ENCODE measurements at places on chromosomes 5 and 9. TPM values are rescaled to one million over a fixed set of nuclear protein-coding genes. Genes with fewer than 3 reads are reported as not detected.

- peak; percentile 63 for DNase-seq
- peaks cover 7% of the 10 kb centered on the region for H3K36me3 ChIP-seq
- H3K27ac ChIP-seq: peak within 1 kb of the TSS; percentile 91
- peak within 1 kb of the TSS; percentile 86 for H3K4me3 ChIP-seq
- H3K27me3 ChIP-seq: no peaks in the 10 kb centered on the region
- peaks cover 16% of the 10 kb centered on the region for H3K4me1 ChIP-seq
Observed at GRCh38 chr5:126422994-126423788, at the start of gene GRAMD2B. Gene GRAMD2B (plus strand): TSS chr5:126423409. CDS start chr5:126423607, 198 bp downstream.

DNA sequence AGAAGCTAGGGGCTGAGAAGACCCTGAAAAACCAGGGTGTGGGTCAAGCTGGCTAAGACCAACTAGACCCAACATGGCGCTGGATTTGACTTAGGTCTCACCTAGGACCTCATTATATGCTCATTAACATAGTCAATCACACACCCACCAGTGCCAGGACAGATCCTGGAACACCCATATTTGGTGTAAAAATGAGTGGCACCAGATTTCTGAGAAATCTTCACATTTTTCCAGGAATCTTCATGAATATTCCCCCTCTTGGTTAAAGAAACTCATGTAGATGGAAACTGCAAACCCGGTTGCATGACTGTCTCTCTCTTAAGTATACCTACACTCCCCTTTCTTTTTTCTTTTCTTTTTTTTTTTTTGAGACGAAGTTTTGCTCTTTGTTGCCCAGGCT is 17.9 kb upstream of the RAB14 start:
- H3K4me1 ChIP-seq: no peaks in the 10 kb centered on the region
- DNase-seq: no peak
- H3K27me3 ChIP-seq: no peaks in the 10 kb centered on the region
- H3K4me3 ChIP-seq: no peak overlapping the region

DNA sequence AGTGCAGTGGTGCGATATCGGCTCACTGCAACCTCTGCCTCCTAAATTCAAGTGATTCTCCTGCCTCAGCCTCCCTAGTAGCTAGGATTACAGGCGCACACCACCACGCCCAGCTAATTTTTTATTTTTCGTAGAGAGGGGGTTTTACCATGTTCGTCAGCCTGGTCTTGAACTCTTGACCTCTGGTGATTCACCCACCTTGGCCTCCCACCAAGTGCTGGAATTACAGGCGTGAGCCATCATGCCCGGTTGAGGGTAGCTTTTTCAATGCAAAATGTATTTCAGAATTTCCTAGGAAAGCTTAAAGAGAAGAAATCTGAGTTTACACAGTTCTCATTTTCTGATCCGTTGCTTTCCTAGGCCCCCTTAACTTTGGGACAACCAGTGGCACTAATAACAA is 15.7 kb downstream of the BDP1 start:
- H3K27ac ChIP-seq: no peak overlapping the region
- no peaks in the 10 kb centered on the region for H3K27me3 ChIP-seq
- no peak overlapping the region for H3K4me3 ChIP-seq
- DNase-seq: no peak

DNA sequence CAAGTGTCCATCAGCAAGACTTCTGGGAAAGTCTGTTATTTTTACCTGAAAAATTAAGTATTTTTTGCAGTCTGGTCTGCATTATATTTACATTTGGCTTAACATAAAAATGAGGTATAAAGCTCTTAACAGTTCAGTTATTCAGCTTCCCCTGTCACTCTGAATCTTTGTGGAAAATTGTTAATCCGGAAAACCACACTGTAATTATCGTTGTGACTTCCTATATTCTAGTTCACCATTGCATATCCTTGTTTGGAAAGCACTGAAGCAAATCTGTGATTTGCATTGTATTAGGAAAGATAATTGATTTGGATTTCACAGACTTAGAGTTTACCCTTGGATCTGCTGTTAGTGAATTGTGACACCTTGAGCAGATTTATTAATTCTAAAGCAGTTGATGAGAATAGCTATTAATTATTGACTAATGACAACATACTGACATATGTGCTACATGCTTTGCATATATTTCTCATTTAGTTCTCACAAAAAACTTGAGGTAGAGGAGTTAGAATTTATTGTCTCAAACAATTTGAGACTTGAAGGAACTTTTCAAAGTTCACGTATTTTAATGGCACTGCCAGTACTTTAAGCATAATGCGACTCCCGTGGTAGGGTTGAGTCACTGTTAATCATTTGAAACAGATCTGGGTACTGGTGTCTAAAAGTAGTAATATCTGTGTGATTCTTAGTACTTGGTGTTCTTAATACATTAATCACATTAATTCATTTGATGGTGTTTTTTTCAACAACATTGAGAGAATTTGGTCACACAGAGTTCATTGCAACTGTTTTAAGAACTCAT is 71.8 kb upstream of the LRRC70 start:
- H3K36me3 ChIP-seq: peaks cover 19% of the 10 kb centered on the region
- DNase-seq: no peak
- H3K4me1 ChIP-seq: no peaks in the 10 kb centered on the region
- H3K27ac ChIP-seq: no peak overlapping the region

- H3K36me3 ChIP-seq: peaks cover 3% of the 10 kb centered on the region
- H3K4me3 ChIP-seq: no peak overlapping the region
- no peak for DNase-seq
Observed at GRCh38 chr9:2459756-2460155, 161.8 kb upstream of the VLDLR start.

- peaks cover 5% of the 10 kb centered on the region for H3K36me3 ChIP-seq
- H3K4me3 ChIP-seq: no peak overlapping the region
- H3K27ac ChIP-seq: no peak overlapping the region
- no peak for DNase-seq
- H3K27me3 ChIP-seq: no peaks in the 10 kb centered on the region
- peaks cover 12% of the 10 kb centered on the region for H3K4me1 ChIP-seq
Observed at GRCh38 chr5:162637481-162637880, 569.9 kb downstream of the GABRG2 start.

GRCh38 chr9:103816146-103816545 is 278.0 kb upstream of the SMC2 start:
- H3K27ac ChIP-seq: no peak overlapping the region
- H3K4me3 ChIP-seq: no peak overlapping the region
- no peaks in the 10 kb centered on the region for H3K36me3 ChIP-seq
- DNase-seq: no peak
- H3K4me1 ChIP-seq: no peaks in the 10 kb centered on the region

- H3K27me3 ChIP-seq: no peaks in the 10 kb centered on the region
- H3K4me3 ChIP-seq: no peak overlapping the region
- DNase-seq: no peak
- H3K36me3 ChIP-seq: no peaks in the 10 kb centered on the region
Observed at GRCh38 chr9:33742519-33742918, 52.8 kb upstream of the PRSS3 start.

- H3K27ac ChIP-seq: no peak overlapping the region
- H3K4me1 ChIP-seq: no peaks in the 10 kb centered on the region
- DNase-seq: no peak
- peaks cover 20% of the 10 kb centered on the region for H3K36me3 ChIP-seq
- no peak overlapping the region for H3K4me3 ChIP-seq
Observed at GRCh38 chr5:72328172-72328571, 8.0 kb downstream of the PTCD2 start.

- peaks cover 29% of the 10 kb centered on the region for H3K27me3 ChIP-seq
- no peak overlapping the region for H3K27ac ChIP-seq
- H3K4me1 ChIP-seq: no peaks in the 10 kb centered on the region
- no peak for DNase-seq
- no peaks in the 10 kb centered on the region for H3K36me3 ChIP-seq
Observed at GRCh38 chr9:121569266-121569648, 69.6 kb upstream of the GGTA1 start.

- peaks cover 27% of the 10 kb centered on the region for H3K27me3 ChIP-seq
- peaks cover 17% of the 10 kb centered on the region for H3K4me1 ChIP-seq
- H3K4me3 ChIP-seq: no peak overlapping the region
- no peak for DNase-seq
- H3K36me3 ChIP-seq: no peaks in the 10 kb centered on the region
Observed at GRCh38 chr5:64634997-64635686, 55.2 kb upstream of the SHISAL2B start.

DNA sequence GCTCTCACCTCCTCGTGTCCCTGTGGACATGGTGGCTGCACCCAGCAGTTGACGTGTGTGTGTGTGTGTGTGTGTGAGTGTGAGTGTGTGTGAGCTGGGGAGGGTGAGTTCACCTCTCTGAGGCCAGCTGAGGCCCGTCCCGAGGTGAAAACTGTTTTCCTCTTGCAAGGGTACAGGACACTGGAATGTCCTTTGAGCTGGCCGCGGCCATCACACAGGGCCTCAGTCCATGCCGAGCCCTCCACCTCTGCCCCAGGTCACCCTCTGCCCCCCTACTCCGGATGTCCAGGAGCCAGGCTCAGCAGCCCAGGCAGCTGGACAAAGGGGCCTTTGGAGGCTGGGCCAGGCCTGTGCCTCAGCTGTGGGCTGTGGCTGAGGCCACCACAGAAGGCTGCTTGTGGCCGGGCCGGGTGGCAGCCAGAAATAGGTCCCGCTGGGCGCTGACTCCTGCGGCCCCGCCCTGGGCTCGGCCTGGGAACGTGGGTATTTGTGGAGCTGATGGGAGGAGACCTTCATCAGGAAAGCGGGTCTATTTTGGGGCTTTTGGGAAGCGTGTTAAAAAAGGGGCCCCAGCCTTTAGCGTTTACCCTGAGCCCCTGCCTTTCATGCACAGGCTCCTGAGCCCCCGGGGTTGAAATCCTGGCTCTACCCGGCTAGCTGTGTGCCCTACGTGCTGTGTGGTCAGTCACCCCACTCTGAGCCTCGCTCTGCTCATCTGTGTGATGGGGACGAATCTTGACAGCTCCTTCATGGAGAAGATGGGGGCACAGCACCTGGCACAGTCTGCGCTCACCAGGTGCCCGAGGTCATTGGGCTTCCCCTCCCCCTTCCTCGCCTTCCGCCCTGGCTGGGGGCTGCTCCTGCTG is 75.1 kb upstream of the IER5L start:
- peaks cover 44% of the 10 kb centered on the region for H3K27me3 ChIP-seq
- H3K36me3 ChIP-seq: no peaks in the 10 kb centered on the region
- H3K4me3 ChIP-seq: no peak overlapping the region
- H3K4me1 ChIP-seq: no peaks in the 10 kb centered on the region
- H3K27ac ChIP-seq: no peak overlapping the region
- no peak for DNase-seq

DNA sequence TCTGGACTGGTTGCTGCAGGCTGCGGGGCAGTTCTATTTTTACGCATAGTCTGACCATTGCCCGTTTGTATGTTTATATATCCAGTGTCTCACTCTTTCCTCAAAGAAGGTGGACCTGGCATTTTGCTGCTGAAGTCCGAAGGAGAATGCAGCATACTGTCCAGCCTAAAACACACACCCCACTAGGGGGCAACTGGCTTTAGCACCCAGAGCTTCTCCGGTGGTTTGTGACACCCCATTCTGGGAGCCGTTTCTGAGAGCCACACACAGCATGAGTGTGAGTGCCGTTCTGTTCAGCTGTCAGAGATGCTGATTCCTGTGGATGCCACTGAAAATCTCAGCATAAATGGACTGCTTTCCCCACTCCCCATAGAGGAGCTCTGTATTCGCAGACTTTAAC is 290.5 kb upstream of the TAS2R1 start:
- no peak overlapping the region for H3K27ac ChIP-seq
- peaks cover under 1% of the 10 kb centered on the region for H3K4me1 ChIP-seq
- H3K4me3 ChIP-seq: no peak overlapping the region
- no peaks in the 10 kb centered on the region for H3K36me3 ChIP-seq
- no peaks in the 10 kb centered on the region for H3K27me3 ChIP-seq

DNA sequence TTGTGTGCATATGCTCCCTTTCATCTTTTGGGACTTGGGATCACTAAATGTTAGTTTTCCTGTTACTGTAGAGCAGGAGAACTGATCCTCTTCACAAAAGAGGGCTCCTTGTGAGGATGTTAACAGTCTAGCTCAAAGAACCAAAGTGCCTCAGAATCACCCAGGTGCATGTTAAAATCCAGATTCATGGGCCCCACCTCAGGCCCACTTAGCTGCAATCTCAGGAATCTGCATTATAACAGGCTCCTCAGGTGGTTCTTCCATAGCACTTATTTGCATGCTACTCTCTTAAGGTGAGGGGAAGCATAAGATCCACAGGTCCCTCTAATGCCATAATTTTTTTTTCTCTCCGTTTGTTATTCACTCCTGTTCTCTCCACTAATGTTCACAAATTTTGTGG is 14.8 kb upstream of the MEF2C start:
- H3K36me3 ChIP-seq: no peaks in the 10 kb centered on the region
- H3K4me3 ChIP-seq: no peak overlapping the region
- no peaks in the 10 kb centered on the region for H3K27me3 ChIP-seq

- H3K27me3 ChIP-seq: peaks cover 63% of the 10 kb centered on the region
- no peak for DNase-seq
- H3K4me3 ChIP-seq: no peak overlapping the region
- H3K4me1 ChIP-seq: peaks cover 2% of the 10 kb centered on the region
- no peak overlapping the region for H3K27ac ChIP-seq
- no peaks in the 10 kb centered on the region for H3K36me3 ChIP-seq
Observed at GRCh38 chr5:180348336-180348735, 4.8 kb downstream of the GFPT2 start.

GRCh38 chr9:93126825-93127368 is 7.2 kb downstream of the NINJ1 start:
- no peaks in the 10 kb centered on the region for H3K27me3 ChIP-seq
- no peak overlapping the region for H3K4me3 ChIP-seq
- no peak overlapping the region for H3K27ac ChIP-seq
- H3K36me3 ChIP-seq: peaks cover 1% of the 10 kb centered on the region

DNA sequence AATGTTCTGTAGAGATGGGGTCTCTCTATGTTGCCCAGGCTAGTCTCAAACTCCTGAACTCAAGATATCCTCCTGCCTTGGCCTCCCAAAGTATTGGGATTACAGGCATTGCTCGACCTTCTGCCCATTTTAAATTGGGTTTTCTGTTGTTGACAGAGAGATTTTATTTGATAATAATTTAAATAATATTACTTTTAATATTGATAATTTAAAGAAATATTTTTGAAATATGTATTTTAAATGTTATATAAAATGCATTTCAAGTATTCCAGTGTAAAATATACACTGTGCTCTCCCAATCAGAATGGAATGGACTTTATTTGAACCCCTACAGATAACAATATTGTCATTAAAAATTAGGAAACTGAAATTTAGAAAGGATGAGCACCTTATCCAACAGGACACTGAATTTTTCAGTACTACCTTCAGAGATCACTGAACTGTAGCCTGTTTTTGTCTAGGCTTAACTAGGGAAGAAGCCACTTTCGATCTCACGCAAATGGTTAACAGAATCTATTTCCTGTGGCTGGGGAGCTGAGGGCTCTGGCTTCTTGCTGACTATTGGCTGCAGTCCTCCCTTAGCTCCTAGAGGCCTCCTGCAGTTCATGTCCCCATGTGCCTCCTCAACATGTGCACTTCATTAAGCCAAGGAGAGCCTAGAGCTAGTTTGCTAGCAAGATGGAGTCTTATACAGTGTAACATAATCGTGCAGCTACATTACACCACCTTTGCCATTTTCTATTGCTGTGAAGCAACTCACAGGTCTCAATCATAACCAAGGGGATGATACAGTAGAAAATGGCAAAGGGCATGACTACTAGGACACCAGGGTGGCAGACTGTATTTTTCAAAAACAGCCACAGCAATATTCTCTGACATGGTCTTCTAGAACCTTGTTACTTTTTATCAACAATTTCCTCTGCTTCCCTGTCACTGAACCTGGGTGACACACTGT is 150.0 kb downstream of the CDC42SE2 start:
- H3K27me3 ChIP-seq: no peaks in the 10 kb centered on the region
- no peak overlapping the region for H3K27ac ChIP-seq
- no peak overlapping the region for H3K4me3 ChIP-seq
- peaks cover 18% of the 10 kb centered on the region for H3K36me3 ChIP-seq

The SPINK13 gene
- total RNA-seq: not detected

The TNFSF15 gene
- 2.1 TPM for total RNA-seq

The FYB1 gene
- total RNA-seq: not detected

The GRM6 gene
- total RNA-seq: not detected

The SERF1A gene
- 22.3 TPM for total RNA-seq

The DAB2 gene
- total RNA-seq: 43.9 TPM

The TSC1 gene
- 69.0 TPM for total RNA-seq

The PRR16 gene
- not detected for total RNA-seq

The TMEM171 gene
- 7.1 TPM for total RNA-seq

The ACSL6 gene
- total RNA-seq: 0.36 TPM

The FBXO38 gene
- 68.1 TPM for total RNA-seq

Data from progenitor cell of endocrine pancreas (in vitro differentiated cells).